ENCODE measurements at places on chromosomes 1 and 21. TPM values are rescaled to one million over a fixed set of nuclear protein-coding genes. Genes with fewer than 3 reads are reported as not detected.

KIF21B gene
- 12.0 TPM for total RNA-seq

SERPINC1 gene
- not detected for total RNA-seq

SLC9C2 gene
- total RNA-seq: not detected

TMEM61 gene
- total RNA-seq: 0.14 TPM

GJC2 gene
- total RNA-seq: 0.14 TPM

MRPL55 gene
- total RNA-seq: 130 TPM

PM20D1 gene
- not detected for total RNA-seq

C1orf74 gene
- 4.4 TPM for total RNA-seq

BECN2 gene
- total RNA-seq: not detected

ATP1A4 gene
- not detected for total RNA-seq

S100A7 gene
- total RNA-seq: not detected

LHX8 gene
- not detected for total RNA-seq

CYP4A11 gene
- total RNA-seq: not detected

PAFAH2 gene
- 11.6 TPM for total RNA-seq

FCGR1A gene
- not detected for total RNA-seq

MACO1 gene
- total RNA-seq: 11.5 TPM

FMO1 gene
- not detected for total RNA-seq

MED8 gene
- total RNA-seq: 25.2 TPM

KLF17 gene
- not detected for total RNA-seq

CTSS gene
- 21.3 TPM for total RNA-seq

RAP1GAP gene
- total RNA-seq: 0.94 TPM

MORC3 gene
- total RNA-seq: 16.5 TPM

Data from epithelial cell of proximal tubule (primary cell).